ENCODE measurements at places on chromosomes 4 and X.

DNA sequence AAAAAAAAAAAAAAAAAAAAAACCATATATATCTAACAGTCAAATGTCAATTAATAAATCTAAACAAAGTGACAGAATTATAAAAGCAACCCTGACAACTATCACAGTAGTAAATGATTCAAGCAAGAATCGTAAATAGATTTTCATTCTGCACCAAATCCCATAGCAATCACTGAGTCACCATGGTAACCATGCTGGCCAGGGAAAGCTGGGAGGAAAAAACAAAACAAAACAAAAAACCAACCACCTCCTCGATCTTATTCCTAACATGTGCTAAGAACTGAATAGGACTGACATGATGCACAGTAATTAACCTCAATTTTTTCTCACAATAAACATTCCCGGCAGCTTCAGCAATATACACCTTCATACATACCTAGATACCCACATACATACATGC, 30.6 kb upstream of the RAB40A start:
- DNase-seq, result no peak

- peak; percentile 82 for DNase-seq
These were observed 1646.9 kb upstream of the ADGRL3 start for GRCh38 chr4:59553063-59553720.

DNA sequence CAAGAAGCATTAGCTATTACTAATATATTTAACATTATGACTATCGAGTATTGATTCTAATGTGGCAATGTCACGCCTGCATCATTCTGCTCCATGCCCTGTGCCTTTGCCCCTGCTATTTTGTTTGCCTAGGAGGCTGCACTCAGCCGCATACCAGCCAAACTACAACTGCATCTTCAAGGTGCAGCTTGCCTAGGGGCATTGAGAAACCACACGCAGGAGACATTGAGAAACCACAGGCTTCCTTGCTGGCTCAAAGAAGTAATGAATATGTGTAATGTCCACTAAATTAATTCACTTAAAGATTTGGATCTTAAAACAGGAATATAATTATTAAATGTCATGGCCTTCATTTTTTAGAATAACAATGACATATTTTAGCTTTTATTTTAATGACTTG, 683.6 kb upstream of the TENM3 start:
- DNase-seq, result peak; percentile 20

GRCh38 chrX:154092371-154092770, 5.1 kb downstream of the MECP2 start:
- DNase-seq, result no peak

- no peak for DNase-seq
These were observed 51.8 kb upstream of the DUX4 start for GRCh38 chr4:190121759-190122158.

GRCh38 chr4:114076899-114077570, 97.6 kb upstream of the ARSJ start:
- DNase-seq, result peak; percentile 42

- no peak for DNase-seq
These were observed 27.2 kb downstream of the LIN54 start for GRCh38 chr4:82983444-82983843.

- DNase-seq, result no peak
These were observed 187.3 kb upstream of the LEF1 start for GRCh38 chr4:108355902-108356535.

DNA sequence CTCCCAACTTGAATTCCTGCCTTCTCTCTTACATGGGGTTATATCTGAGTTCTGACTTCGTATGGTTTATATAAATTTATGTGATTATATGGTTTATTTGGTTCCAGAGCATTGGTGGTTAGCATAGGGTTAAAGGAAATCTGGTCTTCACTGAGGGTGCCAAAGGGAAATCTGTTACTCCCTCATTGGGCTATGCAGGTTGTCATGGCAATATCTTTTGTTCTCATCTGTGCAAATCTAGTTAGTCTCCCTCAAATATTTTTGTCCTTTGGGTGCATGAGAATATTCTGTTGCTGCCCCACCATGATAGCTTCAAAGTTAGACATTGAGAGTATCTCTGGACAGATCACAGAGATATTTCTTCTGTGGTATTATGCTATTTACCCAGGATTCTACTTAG, 71.8 kb upstream of the OTUD4 start:
- no peak for DNase-seq

GRCh38 chr4:6272863-6273660, 3.4 kb downstream of the WFS1 start:
- peak; percentile 85 for DNase-seq

- no peak for DNase-seq
These were observed 121.1 kb upstream of the ATP6AP2 start for GRCh38 chrX:40459571-40460158.

GRCh38 chrX:35340465-35340864, 397.9 kb downstream of the FAM47B start:
- DNase-seq, result no peak

DNA sequence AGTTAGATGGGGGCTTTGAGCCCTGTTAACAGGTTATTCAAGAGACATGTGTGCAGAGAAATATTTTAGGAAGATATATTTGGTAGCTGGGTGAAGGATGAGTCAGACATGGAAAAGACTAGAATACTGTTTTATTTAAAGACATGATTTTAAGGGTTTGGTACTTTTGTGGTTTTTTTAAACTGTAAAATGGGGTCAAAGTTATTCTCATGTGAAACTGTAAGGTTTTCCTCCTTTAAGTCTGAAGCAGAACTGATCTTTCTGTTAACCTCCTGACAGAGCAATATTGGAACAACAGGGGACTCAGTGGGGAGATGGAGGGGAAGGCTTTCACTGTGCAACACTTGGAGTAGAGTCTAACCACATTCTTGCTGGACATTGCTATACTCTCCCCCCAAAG, 112.4 kb upstream of the LSM6 start:
- DNase-seq, result no peak

GRCh38 chrX:38277802-38278201, 49.5 kb downstream of the RPGR start:
- peak; percentile 8 for DNase-seq

DNA sequence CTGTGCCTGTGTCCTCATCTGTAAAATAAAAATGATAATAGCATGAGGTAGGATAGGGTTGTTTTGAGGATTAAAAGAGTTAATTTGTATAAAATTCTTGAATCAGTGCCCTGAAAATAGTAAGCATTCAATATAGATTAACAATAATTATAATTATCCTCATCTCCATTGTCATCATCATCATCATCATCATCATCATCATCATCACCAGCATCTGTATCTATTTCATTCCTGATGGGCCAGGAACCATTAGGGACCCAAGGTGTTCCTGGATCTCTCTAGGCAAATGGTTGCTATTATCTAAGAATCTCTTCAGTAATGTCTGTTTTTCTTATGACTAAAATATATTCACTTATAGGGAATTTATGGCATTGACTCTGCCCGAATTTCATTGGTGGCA, 31.6 kb downstream of the RASSF6 start:
- DNase-seq, result no peak
